D721Med (cell line): ENCODE measurements at places on chromosomes 5 and 9.

GRCh38 chr9:25427898-25428297 lies 250.3 kb downstream of the TUSC1 start:
- DNase-seq, result no peak

GRCh38 chr9:68808338-68808890 lies 103.4 kb downstream of the PIP5K1B start:
- DNase-seq, result no peak

- no peak for DNase-seq
Measured at GRCh38 chr5:151083081-151083676, 2.3 kb upstream of the TNIP1 start.

GRCh38 chr5:112738191-112738560 lies 491 bp downstream of the APC start:
- no peak for DNase-seq

DNA sequence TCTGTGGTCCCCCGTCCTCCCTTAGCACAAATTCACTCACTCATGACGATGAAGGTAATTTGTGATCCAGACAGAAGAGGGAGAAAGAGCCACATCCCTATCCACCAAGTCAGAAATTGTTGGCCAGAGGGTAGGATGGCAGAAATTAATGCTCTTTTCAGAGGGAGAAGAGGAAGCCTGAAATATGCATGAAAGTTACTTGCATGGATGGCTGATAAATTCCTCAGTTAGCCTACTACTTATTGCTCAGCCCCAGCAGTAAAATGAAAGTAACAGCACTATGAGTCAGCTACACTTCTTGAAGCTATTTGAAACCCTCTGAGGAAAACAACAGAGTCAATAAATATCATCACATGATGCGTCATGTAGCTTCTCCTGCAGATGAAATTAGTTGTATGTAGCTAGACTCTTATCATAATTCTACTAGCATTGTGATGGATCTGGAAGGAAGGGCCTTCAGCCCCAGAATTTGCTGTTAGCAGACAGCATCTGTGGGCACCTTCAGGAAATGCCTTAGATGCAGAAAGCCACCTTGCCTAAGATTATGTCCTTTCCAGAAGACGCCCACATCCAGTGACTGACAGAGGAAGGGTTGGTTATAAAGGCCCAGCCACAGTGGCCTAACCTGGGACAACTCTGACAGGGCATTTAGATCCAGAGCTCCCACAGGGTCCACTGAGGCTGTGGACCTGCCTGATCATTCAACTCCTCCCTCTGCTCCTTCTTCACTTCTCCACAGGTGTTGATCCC lies 81.2 kb upstream of the CCDC112 start:
- no peak for DNase-seq

GRCh38 chr5:170469414-170469813 lies 34.4 kb upstream of the KCNIP1 start:
- no peak for DNase-seq

DNA sequence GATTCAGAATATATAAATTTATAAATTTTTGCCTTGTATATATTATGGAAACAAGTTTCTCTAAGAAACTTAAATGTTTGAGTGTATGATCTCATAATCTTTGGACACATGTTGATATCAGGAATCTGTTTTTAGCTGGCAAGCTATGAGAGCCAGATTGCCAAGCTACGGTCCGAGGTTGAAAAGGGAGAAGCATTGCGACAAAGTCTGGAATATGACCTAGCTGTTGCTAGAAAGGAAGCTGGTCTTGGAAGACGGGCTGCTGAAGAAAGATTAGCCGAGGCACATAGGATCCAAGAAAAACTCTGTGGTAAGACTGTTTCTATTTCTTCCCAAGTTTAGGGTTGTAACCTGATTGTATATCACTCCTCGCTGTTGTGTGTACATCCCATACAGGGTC lies 25.9 kb downstream of the CCDC171 start:
- no peak for DNase-seq
